ENCODE measurements at places on chromosomes 16 and 17.

- peak overlapping the region; percentile 99 for H3K27ac ChIP-seq
- peak overlapping the region; percentile 84 for H3K4me3 ChIP-seq
- H3K36me3 ChIP-seq = peaks cover 20% of the 10 kb centered on the region
- no peak for DNase-seq
- H3K27me3 ChIP-seq = no peaks in the 10 kb centered on the region
Measured at GRCh38 chr17:78357177-78357586, 2.7 kb downstream of the SOCS3 start.

- no peaks in the 10 kb centered on the region for H3K27me3 ChIP-seq
- DNase-seq = no peak
- H3K4me1 ChIP-seq = peaks cover 27% of the 10 kb centered on the region
- no peak overlapping the region for H3K4me3 ChIP-seq
- H3K36me3 ChIP-seq = no peaks in the 10 kb centered on the region
- H3K27ac ChIP-seq = no peak overlapping the region
Measured at GRCh38 chr16:57590654-57591085, 37.8 kb upstream of the ADGRG1 start.

- peak overlapping the region; percentile 59 for H3K27ac ChIP-seq
- no peaks in the 10 kb centered on the region for H3K27me3 ChIP-seq
- peak; percentile 48 for DNase-seq
- peaks cover 68% of the 10 kb centered on the region for H3K4me1 ChIP-seq
Measured at GRCh38 chr16:68069511-68070248, 15.5 kb upstream of the NFATC3 start.

DNA sequence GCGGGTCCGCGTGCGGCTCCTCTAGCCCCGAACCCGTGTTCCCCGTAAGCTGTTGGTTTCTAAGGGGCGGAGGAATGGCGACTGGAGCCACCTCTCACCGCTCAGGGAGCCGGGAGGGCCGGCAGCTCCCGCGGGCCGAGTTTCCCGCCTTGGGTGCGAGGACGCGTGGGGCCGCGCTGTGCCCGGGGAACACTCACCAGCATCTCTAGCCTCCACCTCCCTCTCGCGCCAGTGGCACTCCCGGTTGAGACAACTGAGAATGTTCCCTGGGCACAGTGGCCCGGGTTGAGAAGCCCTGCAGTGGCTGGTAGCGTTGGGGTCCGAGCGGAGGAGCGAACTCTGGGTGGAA, 560 bp downstream of the TELO2 start:
- H3K4me1 ChIP-seq = peaks cover 12% of the 10 kb centered on the region
- peak overlapping the region; percentile 88 for H3K27ac ChIP-seq
- no peaks in the 10 kb centered on the region for H3K36me3 ChIP-seq
- H3K4me3 ChIP-seq = peak overlapping the region; percentile 59

DNA sequence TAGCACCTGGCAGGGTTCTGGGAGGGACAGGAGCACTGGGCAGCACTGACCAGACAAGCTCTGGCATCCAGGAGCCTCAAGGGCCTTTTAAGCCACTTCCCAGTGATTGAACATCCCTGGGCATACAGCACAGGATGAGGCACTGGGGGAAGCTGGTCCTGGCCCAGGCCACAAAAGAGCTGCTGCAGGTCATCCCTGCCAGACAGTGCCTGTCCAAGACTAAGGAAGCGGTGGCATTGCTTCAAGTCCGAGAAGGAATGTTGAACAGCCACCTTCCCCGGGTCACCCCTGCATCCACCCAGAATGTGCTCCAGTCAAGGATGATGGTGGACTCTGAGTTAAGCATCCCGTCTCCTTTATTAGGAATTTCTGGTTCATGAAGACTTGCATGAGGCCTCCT, 1.2 kb upstream of the OSBPL7 start:
- H3K4me1 ChIP-seq = peaks cover 5% of the 10 kb centered on the region
- H3K36me3 ChIP-seq = peaks cover 21% of the 10 kb centered on the region
- no peak for DNase-seq
- peak overlapping the region; percentile 80 for H3K27ac ChIP-seq

DNA sequence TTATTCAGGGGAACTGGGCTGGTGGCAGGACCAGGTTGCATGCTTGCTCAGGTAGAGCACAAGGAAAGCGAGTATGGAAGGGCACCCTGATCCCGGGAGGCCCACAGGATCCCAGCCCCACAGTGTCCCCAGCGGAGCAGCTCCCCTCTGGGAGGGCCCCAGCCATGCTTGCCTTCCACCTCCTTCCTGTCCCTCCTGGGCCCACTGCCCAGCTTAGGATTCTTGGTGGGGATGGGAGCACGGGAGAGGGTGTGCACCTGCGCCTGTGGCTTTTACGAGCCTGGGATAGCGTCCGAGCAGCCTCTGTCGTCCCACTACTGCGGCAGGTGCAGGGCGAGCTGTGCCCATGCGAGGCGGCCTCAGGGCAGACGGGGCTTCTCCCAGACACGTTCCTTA, 114.5 kb downstream of the BANP start:
- no peaks in the 10 kb centered on the region for H3K4me1 ChIP-seq
- H3K27me3 ChIP-seq = no peaks in the 10 kb centered on the region
- DNase-seq = no peak
- H3K27ac ChIP-seq = no peak overlapping the region

DNA sequence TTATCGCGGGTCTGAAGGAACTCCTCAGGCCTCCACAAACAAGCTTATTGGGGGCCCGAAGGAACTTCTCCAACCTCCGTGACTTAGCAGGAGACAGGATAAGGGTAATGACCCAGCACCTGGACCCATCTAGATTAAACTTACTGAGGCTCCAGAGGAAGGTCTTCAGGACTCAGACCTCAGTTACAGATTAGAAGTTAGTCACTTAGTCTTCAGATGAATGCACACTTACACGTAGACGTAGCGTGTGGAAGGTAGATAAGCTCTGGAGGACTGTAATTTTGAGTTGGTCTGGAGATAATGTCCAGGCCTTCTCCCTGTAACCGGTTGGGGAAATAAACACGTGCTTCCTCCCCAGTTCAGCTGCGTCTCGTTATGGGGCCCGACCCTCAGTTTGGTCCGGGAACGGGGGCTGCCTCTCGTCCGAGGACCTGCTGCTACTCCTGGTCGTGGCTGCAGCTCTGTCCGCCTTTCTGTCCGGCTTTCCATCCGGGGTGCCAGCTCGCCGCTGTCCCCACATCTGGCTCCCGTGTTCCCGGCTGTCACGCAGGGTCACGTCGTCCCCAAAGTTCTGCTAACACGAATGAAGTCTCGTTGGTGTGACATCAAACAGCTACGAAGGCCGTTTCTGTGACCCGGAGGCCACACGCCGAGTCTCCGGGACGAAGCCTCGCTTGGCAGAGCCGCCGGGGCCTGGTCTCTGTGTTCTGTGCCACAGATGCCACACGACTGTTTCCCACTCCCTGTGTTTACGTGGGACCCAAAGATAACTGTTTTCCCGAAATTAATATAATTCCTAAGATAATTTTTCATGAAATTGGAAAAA, 11.8 kb upstream of the SECTM1 start:
- no peaks in the 10 kb centered on the region for H3K27me3 ChIP-seq
- H3K36me3 ChIP-seq = no peaks in the 10 kb centered on the region
- H3K27ac ChIP-seq = no peak overlapping the region
- no peak for DNase-seq

DNA sequence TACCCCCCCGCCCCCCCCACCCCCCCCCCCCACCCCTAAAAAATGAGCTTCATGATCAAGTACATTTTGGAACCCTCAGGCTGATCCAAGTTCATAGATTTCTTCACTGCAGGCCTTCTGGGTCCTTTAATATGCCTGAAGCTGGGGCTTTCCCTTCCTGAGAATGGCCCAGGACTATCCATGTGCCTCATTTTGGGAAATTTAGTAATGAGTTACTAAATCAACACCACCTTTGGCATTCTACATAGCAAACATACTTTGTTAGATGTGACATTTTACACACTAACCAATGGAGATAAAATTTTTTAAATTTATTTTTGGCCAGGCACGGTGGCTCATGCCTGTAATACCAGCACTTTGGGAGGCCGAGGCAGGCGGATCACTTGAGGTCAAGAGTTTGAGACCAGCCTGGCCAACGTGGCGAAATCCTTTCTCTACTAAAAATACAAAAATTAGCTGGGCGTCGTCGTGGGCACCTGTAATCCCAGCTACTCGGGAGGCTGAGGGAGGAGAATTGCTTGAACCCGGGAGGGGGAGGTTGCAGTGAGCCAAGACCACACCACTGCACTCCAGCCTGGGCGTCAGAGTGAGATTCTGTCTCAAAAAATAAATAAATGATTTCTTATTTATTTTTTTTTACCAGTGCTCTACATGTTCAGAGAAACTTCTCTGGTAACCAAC, 14.0 kb downstream of the HERPUD1 start:
- H3K27ac ChIP-seq = no peak overlapping the region
- peaks cover 12% of the 10 kb centered on the region for H3K36me3 ChIP-seq
- H3K4me3 ChIP-seq = no peak overlapping the region
- H3K4me1 ChIP-seq = no peaks in the 10 kb centered on the region

- no peak for DNase-seq
- H3K4me1 ChIP-seq = no peaks in the 10 kb centered on the region
- no peak overlapping the region for H3K4me3 ChIP-seq
- H3K36me3 ChIP-seq = no peaks in the 10 kb centered on the region
- no peaks in the 10 kb centered on the region for H3K27me3 ChIP-seq
Measured at GRCh38 chr16:66164581-66165247, 201.8 kb upstream of the CDH5 start.

GRCh38 chr17:4354862-4355514, 11.5 kb downstream of the UBE2G1 start:
- no peak for DNase-seq
- no peak overlapping the region for H3K27ac ChIP-seq
- H3K36me3 ChIP-seq = no peaks in the 10 kb centered on the region
- no peaks in the 10 kb centered on the region for H3K27me3 ChIP-seq

DNA sequence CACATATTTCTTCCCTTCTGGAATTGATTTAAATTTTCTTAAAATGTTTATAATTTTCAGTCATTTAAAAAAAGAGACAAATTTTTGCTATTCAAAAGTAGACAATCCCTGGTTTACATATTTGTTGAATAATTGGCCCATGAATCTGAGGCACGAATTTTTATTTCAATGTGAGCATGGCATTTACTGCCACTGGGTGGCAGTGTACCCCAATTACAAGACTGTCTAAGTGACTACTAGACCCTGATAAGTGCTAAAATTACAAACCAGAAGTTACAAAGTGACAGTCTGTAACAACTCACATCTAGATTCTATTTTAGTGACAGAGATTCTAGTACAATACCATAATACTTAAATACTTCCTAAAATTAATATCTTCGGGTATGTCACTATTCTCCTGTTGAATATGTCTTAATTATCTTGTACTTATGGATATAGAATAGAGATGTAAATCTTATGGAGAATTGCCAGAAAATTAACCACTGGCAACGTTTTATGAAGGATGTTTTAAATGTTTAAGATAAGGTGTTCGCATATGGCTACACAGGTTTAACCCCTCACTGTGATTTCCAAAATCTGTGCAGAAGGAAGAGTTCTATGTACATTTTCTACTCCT, 235.8 kb downstream of the MAP2K4 start:
- H3K4me3 ChIP-seq = no peak overlapping the region
- peaks cover 4% of the 10 kb centered on the region for H3K27me3 ChIP-seq
- no peaks in the 10 kb centered on the region for H3K4me1 ChIP-seq
- H3K36me3 ChIP-seq = no peaks in the 10 kb centered on the region
- H3K27ac ChIP-seq = no peak overlapping the region
- DNase-seq = no peak

DNA sequence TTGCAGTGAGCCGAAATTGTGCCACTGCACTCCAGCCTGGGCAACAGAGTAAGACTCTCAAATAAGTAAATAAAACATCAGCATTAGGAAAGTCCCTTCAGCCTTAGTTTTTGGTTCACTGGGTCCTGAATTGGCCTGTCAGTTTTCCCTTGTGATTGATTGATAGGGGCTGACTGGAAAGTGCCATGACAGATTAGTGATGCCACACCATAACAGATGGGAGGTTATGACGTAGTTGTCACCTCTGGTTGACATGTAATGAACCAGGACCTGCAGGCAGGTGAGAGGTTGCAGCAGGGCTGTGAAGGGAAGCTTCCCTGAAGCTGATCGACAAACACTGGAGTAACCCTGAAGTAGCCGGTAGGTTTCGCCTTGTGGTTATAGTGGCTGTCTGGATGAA, 41.8 kb downstream of the CDH3 start:
- H3K27ac ChIP-seq = no peak overlapping the region
- no peaks in the 10 kb centered on the region for H3K4me1 ChIP-seq
- no peaks in the 10 kb centered on the region for H3K27me3 ChIP-seq
- H3K4me3 ChIP-seq = no peak overlapping the region
- H3K36me3 ChIP-seq = no peaks in the 10 kb centered on the region
- DNase-seq = no peak

- DNase-seq = peak; percentile 45
- peak overlapping the region; percentile 88 for H3K27ac ChIP-seq
- H3K27me3 ChIP-seq = no peaks in the 10 kb centered on the region
- no peaks in the 10 kb centered on the region for H3K36me3 ChIP-seq
Measured at GRCh38 chr17:41967141-41967920, 736 bp downstream of the CNP start.

DNA sequence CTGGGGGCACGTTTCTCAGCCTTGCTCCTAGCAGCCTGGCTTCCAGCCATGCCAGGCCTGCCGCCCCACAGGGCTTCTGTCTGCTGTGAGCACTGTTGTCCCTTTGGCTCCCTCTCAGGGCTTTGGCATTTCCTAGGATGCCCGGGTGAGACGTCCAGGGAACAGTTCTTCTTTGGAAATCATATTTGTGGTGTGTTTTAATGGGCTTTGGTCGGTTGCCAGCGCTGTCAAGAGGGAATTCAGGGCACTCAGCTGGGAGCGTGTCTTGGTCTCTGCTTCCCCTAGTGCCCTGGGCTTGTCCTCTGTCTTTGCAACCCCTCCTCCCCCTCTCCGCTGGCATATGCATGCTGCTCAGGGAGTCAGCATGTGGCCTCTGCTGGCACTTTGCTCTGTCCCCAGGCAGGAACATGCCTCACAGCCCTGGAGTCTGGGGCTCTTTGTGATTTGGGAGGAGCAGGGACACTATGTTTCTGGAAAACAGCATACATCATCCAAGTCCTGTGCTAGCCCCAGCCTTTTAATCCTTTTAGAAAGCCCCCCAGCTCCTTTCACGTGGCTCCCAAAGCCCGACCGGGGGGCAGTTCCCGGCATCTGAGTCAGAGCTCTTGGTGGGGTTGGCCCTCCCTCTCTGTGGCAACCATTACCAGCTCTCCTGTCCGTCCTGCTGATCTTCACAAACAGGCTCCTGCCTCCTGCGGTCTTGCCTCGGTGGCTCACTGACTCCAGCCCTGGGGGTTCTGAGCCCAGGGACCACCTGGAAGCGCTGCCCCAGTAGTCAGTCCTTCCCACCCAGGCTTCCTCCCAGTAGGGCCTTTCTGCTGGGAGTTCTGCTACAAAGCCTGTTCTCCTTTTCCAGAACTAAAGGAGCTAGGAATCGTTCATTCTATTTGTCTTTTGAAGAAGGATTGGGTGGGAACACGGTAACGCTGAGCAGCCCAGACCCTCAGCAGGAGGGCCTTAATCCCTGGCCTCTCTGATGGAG, 26.7 kb downstream of the SAP30BP start:
- peaks cover 8% of the 10 kb centered on the region for H3K36me3 ChIP-seq
- H3K4me3 ChIP-seq = no peak overlapping the region
- H3K27ac ChIP-seq = no peak overlapping the region

GRCh38 chr16:27778171-27778925, 228.4 kb downstream of the KATNIP start:
- peaks cover 21% of the 10 kb centered on the region for H3K36me3 ChIP-seq
- no peak overlapping the region for H3K4me3 ChIP-seq
- no peaks in the 10 kb centered on the region for H3K4me1 ChIP-seq
- H3K27me3 ChIP-seq = no peaks in the 10 kb centered on the region

GRCh38 chr16:75606507-75606906, 16.6 kb downstream of the ADAT1 start:
- no peak overlapping the region for H3K27ac ChIP-seq
- no peak for DNase-seq
- H3K36me3 ChIP-seq = peaks cover 22% of the 10 kb centered on the region
- no peaks in the 10 kb centered on the region for H3K27me3 ChIP-seq

All from naive thymus-derived CD4-positive, alpha-beta T cell (primary cell).